ENCODE measurements at places on chromosomes 4 and X.

GRCh38 chr4:24266951-24267722 lies 317.2 kb downstream of the DHX15 start:
- no peaks in the 10 kb centered on the region for H3K36me3 ChIP-seq
- H3K4me1 ChIP-seq = no peaks in the 10 kb centered on the region
- H3K4me3 ChIP-seq = no peak overlapping the region
- H3K27me3 ChIP-seq = peaks cover 2% of the 10 kb centered on the region
- no peak overlapping the region for H3K27ac ChIP-seq

GRCh38 chr4:52202251-52202779 lies 151.2 kb downstream of the SPATA18 start:
- no peak overlapping the region for H3K4me3 ChIP-seq
- no peaks in the 10 kb centered on the region for H3K27me3 ChIP-seq
- H3K4me1 ChIP-seq = no peaks in the 10 kb centered on the region
- no peak for DNase-seq

- no peaks in the 10 kb centered on the region for H3K36me3 ChIP-seq
- H3K27ac ChIP-seq = no peak overlapping the region
- peaks cover 8% of the 10 kb centered on the region for H3K27me3 ChIP-seq
- no peak for DNase-seq
- no peaks in the 10 kb centered on the region for H3K4me1 ChIP-seq
These were observed 159.9 kb downstream of the MGST2 start for GRCh38 chr4:139825523-139826014.

DNA sequence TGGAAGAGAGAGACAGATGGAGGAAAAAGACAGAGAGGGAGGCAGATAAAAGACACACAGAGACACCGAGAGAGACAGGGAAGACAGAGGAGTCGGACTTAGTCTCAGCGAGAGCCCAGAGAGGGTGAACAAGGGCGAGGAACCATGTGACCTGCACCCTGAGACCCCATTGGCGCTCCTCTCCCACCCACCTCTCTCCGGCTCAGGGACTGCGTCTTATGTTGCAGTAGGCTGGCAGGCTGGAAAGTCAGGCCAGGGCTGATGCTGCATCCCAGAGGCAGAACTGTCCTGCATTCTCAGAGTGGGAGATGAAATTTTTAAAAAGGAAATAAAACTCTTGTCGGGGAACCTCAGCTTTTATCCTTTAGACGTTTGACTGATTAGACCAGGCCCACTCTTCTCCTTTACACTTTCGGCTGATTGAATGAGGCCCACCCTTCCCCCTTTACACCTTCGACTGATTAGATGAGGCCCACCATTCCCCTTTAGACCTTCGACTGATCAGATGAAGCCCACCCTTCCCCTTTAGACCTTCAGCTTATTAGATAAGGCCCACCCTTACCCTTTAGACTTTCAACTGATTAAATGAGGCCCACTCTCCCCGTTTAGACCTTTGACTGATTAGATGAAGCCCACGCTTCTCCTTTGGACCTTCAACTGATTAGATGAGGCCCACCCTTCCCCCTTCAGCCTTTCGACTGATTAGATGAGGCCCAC lies 29.5 kb upstream of the IL3RA start:
- H3K27ac ChIP-seq = no peak overlapping the region
- H3K36me3 ChIP-seq = no peaks in the 10 kb centered on the region
- H3K27me3 ChIP-seq = no peaks in the 10 kb centered on the region
- DNase-seq = no peak
- H3K4me1 ChIP-seq = no peaks in the 10 kb centered on the region

GRCh38 chr4:116358633-116359222 lies 726.6 kb downstream of the TRAM1L1 start:
- H3K4me3 ChIP-seq = no peak overlapping the region
- no peaks in the 10 kb centered on the region for H3K27me3 ChIP-seq
- no peaks in the 10 kb centered on the region for H3K4me1 ChIP-seq
- H3K27ac ChIP-seq = no peak overlapping the region

DNA sequence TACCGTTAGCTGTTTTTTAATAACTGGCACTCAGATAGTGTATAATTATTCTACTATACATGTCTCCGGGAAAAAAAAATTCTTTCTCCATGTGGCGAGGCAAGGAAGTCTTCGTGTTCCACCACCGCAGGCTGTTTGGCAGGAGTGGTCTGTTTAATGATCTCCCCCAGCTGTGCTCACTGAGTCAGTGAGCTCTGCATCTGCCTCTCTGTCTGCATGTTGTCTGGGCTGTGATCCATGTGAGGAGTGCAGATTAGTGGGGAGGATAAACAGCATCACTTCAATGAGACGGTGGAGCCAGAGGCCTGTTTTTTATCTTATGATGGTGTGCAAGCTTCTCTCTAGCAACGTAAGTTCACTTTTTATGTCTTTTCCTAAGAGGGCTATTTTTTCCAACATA lies 69.8 kb downstream of the RPS3A start:
- peaks cover 7% of the 10 kb centered on the region for H3K27me3 ChIP-seq
- no peak overlapping the region for H3K27ac ChIP-seq
- no peaks in the 10 kb centered on the region for H3K4me1 ChIP-seq
- DNase-seq = no peak

GRCh38 chr4:21827575-21827974 lies 121.0 kb downstream of the KCNIP4 start:
- H3K4me3 ChIP-seq = no peak overlapping the region
- no peaks in the 10 kb centered on the region for H3K27me3 ChIP-seq
- H3K4me1 ChIP-seq = no peaks in the 10 kb centered on the region
- H3K36me3 ChIP-seq = no peaks in the 10 kb centered on the region

GRCh38 chrX:574830-575229 lies 55.8 kb upstream of the SHOX start:
- no peak for DNase-seq
- no peak overlapping the region for H3K4me3 ChIP-seq
- no peak overlapping the region for H3K27ac ChIP-seq

- no peaks in the 10 kb centered on the region for H3K4me1 ChIP-seq
- no peak overlapping the region for H3K4me3 ChIP-seq
- no peaks in the 10 kb centered on the region for H3K27me3 ChIP-seq
- DNase-seq = no peak
These were observed 86.4 kb downstream of the BMP15 start for GRCh38 chrX:50996930-50997329.

DNA sequence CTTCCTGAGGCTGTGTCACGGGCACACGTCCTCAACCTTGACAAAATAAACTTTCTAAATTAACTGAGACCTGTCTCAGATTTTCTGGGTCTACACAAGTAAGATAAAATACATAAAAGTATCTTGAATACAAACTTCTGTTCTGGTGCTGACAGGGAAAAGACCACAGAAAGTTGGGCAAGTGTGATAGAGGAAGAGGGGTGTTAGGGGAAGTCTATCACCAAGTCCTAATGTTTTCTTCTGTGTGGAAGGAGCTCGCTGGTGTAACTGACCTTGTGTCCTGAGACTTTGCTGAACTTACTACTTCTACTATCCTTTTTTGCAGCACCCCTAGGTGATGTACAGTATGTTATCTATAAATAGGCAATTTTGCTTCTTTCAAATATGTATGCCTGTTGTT lies 97.0 kb upstream of the STIM2 start:
- no peak overlapping the region for H3K27ac ChIP-seq
- no peak for DNase-seq
- no peak overlapping the region for H3K4me3 ChIP-seq

DNA sequence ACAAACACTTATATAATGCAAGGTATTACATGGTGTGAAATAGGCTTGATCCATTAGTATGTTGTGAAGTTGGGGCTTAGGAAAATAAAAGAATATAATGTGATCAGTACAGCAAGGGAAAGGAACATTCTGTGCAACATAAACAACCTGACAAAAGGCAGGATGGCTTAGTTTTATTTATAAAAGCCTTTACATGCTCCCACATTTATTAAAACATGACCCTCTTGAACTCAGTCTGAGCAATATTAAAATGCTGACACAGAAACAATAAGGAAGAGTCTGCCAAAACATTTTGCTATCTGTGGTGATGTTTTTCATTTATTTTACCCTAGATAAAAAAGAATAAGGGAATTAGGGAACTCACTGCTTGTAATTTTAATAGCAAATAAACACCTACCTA lies 519.7 kb downstream of the PCDH7 start:
- H3K27ac ChIP-seq = no peak overlapping the region
- no peak overlapping the region for H3K4me3 ChIP-seq
- H3K27me3 ChIP-seq = no peaks in the 10 kb centered on the region
- DNase-seq = no peak

GRCh38 chr4:149961876-149962597 lies 116.2 kb upstream of the DCLK2 start:
- no peak for DNase-seq
- H3K4me3 ChIP-seq = no peak overlapping the region
- no peak overlapping the region for H3K27ac ChIP-seq
- peaks cover 7% of the 10 kb centered on the region for H3K27me3 ChIP-seq
- H3K4me1 ChIP-seq = no peaks in the 10 kb centered on the region

- H3K4me3 ChIP-seq = no peak overlapping the region
- H3K4me1 ChIP-seq = no peaks in the 10 kb centered on the region
- H3K27me3 ChIP-seq = no peaks in the 10 kb centered on the region
- DNase-seq = no peak
- H3K27ac ChIP-seq = no peak overlapping the region
These were observed 16.0 kb upstream of the SH3TC1 start for GRCh38 chr4:8182858-8183725.

- H3K36me3 ChIP-seq = no peaks in the 10 kb centered on the region
- DNase-seq = no peak
- H3K4me3 ChIP-seq = no peak overlapping the region
- H3K27me3 ChIP-seq = peaks cover 9% of the 10 kb centered on the region
These were observed 87.4 kb downstream of the CCDC160 start for GRCh38 chrX:134324359-134324758.

DNA sequence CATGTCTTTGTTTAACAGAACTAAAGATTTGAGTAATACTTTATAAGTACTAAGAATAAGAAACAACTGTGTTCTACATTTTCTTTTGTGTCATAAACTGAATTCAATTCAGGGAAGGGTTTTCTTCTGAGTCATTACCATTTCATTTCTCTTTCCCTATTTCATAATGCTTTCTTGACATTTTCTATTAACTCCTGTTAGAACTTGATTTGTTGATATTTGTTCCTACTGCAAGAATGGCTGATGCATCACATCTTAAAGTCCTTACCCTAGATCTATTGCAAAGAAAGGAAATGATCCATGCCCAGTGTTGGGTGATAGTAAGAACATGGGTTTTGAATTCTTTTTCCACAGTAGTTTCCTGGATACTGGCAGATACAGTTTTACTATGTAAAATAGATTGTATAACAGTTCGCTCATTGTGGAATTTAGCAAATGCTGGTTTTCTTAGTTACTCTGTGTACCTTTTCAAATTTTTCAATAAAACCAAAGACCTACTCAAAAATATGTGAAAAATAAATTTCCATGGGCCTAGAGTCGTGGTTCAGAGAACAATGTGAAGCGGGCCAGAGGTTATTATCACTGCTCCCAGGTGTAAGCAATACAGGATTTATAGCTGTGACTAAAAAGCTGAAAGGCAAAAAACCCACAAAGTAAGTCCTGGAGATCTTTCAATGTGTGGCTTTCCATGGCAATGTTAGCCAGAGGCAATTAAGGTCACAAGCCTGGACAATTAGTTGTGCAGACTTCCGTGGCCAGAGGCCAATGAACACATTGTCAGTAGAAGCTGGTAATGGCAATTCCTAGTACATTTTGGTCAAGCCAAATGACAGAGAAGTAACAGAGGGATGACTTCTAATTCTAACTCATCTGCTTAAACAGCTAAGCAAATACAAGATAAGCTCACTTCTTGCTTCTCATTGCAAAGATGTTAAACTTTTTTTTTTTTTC lies 127.3 kb upstream of the FAT4 start:
- no peak overlapping the region for H3K4me3 ChIP-seq
- no peak overlapping the region for H3K27ac ChIP-seq
- H3K4me1 ChIP-seq = no peaks in the 10 kb centered on the region

DNA sequence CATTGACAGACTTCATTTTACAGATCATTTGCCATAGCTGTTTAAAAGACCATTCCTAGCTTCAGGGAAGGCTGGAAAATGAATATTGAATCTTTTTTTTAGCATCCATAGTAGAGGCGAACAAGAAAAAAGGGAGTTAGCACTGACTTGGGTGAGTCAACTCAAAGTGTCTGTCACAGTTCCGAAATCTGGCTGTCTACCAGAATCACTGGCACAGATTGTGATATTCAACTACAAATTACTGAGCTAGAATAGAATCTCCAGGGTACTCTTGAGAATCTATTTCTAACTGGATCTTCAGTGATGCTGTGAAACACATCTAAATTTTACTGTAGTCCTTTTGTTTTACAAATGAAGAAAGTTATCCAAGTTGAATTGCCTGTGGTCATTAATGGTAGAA lies 31.5 kb downstream of the SEC24B start:
- no peaks in the 10 kb centered on the region for H3K27me3 ChIP-seq
- peaks cover 34% of the 10 kb centered on the region for H3K36me3 ChIP-seq
- peaks cover 10% of the 10 kb centered on the region for H3K4me1 ChIP-seq

DNA sequence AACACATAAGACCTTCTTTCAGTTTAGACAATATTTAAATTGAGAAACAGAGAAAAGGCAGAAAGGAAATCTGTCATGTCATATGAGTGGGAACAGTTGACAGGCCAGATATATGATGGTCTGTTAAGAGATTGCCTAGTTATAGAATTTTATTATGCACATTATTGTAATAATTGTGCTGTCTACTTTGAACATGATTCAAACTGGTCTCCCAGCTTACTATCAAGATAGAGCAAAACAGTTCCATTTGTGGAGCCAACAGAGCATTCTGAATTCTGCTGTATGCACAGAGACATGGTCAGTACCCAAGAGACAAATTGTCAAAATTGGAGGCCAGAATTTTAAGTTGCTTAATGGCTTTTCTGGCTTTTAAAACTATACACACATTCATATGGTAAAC lies 139.4 kb downstream of the FBXO8 start:
- no peak overlapping the region for H3K4me3 ChIP-seq
- no peaks in the 10 kb centered on the region for H3K4me1 ChIP-seq
- DNase-seq = no peak

GRCh38 chrX:101009090-101009489 lies 39.6 kb downstream of the ARL13A start:
- no peak for DNase-seq
- no peaks in the 10 kb centered on the region for H3K27me3 ChIP-seq
- no peaks in the 10 kb centered on the region for H3K4me1 ChIP-seq
- H3K36me3 ChIP-seq = peaks cover 15% of the 10 kb centered on the region
- no peak overlapping the region for H3K4me3 ChIP-seq
- no peak overlapping the region for H3K27ac ChIP-seq

DNA sequence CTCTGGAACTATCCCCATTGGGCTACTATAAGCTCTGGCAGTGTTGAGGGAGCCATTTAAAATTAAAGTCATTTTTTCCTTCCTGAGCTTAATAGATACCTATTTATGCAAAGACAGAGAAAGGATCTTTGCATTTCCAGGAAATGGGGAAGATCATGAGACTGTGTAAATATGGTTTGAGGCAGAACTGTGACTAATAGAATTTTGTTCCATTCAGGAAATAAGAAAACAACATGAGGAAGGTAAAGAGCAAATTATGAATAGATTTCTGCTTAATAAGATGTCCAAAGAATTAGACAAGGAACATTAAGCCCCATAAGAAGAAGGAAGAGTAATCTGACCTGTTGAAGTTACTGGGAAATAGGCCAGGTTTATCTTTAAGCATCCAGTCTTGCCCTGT lies 17.8 kb upstream of the TBC1D19 start:
- H3K27me3 ChIP-seq = no peaks in the 10 kb centered on the region
- H3K36me3 ChIP-seq = no peaks in the 10 kb centered on the region
- no peak overlapping the region for H3K27ac ChIP-seq
- no peak for DNase-seq

Measured in activated T-helper 1 cell treated with anti-CD3 and anti-CD28 coated beads, Interleukin-12 subunit alpha, Interleukin-12 subunit beta, Interleukin-2, Interleukin-4 antibody, amounts not matched to agents 30 ng/mL and 10 ng/mL and 1 ng/mL, durations not matched to agents 14 hours and 24 hours and 36 hours (primary cell).